ENCODE measurements at places on chromosomes 3 and 15.

- no peak for DNase-seq
Measured at GRCh38 chr3:170383567-170383966, 26.1 kb downstream of the SKIL start.

GRCh38 chr3:74041068-74041675, 416.4 kb upstream of the PDZRN3 start:
- no peak for DNase-seq

DNA sequence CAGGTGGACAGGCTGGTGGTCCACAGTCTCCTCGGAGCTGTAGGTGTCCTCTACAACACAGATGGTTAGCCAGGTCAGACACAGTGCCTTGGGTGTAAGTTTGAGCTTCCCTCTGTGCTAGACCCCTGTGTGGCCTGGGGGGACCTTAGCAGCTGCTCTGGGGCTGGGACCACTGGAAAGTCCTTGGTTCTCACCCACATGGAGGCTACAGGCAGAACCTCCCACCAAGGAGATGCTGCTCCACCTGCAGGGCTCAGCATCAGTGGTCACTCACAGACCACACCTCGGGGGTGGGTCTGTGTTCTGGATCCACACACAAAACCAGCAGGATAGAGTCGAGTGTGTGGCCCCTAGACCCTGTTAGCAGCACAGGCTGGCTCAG, 8.4 kb downstream of the RASL12 start:
- no peak for DNase-seq

- DNase-seq: no peak
Measured at GRCh38 chr3:55402886-55403609, 84.1 kb downstream of the WNT5A start.

GRCh38 chr3:150307311-150308036, 100.6 kb upstream of the TSC22D2 start:
- DNase-seq: no peak

DNA sequence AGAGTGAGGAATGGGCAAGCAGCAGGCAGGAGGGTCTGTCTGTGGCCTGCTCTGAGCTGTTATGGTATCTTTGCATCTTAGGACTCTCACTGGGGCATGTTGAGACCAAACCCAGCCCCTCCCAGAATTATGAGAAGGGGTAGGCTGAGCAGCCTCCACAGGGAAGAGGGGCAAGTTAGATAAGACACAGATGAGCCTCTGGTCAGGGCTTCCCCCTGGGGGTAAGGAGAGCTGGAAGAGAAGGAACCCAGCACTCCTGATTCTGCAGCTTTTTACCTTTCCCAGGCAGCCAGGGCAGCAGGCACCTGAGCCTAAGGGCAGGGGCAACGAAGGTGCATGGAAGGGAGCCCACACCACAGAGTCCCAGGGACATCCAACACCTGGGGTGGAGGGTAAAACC, 19.3 kb downstream of the DUOX1 start:
- no peak for DNase-seq

DNA sequence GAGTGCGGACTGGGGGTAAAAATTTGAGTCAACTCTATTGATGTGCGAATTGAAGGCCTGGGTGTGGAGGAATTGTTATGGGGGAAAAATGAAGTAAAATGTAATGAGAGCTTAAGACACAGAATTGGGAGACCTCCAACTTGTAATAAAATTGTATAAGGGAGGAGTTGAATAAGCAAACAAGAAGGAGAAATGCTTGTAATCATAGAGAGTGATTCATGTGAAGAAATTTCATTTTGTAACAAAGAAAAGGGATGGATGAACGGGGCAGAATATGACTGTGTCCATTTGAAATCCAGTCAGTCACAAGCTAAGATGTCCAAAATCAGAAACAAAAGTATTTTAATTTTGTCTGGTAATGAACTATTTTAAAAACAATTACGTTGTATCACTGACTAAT, 552.3 kb downstream of the NAALADL2 start:
- no peak for DNase-seq

GRCh38 chr15:40229956-40230355, 8.9 kb upstream of the PAK6 start:
- DNase-seq: no peak

GRCh38 chr3:34957677-34958076, 681.6 kb upstream of the ARPP21 start:
- no peak for DNase-seq

GRCh38 chr15:64070965-64071851, 22.4 kb downstream of the CIAO2A start:
- DNase-seq: no peak

DNA sequence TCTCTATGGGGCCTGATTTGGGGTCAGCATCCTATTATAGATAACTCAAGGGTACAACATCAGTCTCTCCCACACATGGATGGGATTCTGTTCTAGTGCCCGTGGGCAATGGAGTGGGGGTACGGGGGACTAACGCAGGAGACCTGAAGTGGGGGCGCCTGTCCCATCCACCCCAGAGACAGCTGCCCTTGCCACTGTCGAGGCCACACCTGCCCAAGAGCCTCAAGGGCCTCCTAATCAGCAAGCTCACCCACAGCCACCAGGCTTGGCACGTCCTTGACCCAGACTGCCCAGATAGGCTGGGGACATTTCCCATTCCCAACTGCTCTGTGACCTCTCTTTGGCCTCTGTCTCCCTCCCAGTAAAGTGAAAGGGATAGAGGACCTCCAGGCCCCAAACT, 8.5 kb upstream of the ISLR2 start:
- no peak for DNase-seq

DNA sequence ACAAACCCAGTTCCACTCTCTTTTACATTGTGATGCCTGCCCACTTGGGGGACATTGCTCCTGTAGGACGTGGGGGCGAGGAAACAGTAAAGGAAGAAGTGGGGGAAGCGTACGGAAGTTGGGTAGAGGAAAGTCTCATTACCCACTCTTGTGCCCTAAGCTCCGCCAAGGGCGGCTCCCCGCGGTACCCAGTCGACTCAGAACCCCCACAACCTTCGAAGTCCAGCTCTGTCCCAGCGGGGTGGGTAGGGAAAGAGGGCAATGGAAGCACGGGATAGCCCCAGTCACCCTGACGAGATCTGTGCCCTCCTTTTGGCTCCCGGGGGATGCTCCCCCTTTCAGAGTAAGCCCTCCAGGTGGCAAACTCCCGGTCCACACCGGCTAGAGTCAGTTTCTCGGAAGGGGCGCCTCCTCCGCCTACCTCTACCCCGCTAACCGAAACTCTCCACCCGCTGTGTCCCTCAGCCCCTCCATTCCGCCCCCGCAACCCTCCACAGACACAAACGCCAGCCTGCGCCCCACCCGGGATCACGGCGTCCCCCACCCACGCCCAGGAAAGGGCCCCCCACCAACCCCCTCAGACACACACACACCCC, 527 bp downstream of the CSNK1G1 start:
- peak; percentile 36 for DNase-seq

DNA sequence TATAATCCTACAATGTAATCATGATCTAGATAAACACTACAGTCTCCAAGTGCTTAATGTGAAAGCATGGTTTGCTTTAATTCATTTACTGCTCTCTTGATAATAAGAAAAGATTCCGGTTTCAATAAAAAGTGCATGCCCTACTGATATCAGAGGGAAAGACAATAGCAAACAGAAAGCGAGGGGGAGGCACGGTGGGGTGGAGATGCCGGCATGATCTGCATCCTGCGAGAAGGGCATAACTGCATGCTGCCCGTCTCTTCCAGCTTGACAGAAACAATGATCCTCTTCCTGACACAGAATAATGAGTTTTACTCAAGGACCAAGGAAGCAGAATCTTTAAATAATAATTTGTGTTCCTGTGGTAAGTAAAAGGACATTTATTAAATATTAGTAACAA, 51.7 kb downstream of the GOLIM4 start:
- DNase-seq: no peak

GRCh38 chr3:150531775-150532174, 14.5 kb downstream of the SERP1 start:
- DNase-seq: no peak

DNA sequence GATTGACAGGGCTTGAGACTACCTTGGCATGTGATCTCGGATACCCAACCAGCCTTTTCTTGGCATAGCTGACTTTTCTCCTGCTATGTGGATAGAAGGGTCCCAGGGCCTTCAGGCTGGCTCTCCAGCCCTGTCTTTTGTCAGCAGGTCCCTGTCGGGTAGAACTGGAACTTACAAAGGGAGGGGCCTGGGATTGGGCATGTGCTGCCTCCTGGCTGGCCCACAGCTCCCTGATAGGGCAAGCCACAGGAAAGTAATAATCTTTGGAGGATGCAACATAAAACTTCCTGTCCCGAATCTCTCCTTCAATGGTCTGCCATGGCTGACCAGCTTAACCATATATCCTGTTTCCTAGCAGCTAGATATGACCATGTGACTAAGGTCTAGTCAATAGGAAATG, 89.1 kb downstream of the ABHD5 start:
- DNase-seq: no peak

DNA sequence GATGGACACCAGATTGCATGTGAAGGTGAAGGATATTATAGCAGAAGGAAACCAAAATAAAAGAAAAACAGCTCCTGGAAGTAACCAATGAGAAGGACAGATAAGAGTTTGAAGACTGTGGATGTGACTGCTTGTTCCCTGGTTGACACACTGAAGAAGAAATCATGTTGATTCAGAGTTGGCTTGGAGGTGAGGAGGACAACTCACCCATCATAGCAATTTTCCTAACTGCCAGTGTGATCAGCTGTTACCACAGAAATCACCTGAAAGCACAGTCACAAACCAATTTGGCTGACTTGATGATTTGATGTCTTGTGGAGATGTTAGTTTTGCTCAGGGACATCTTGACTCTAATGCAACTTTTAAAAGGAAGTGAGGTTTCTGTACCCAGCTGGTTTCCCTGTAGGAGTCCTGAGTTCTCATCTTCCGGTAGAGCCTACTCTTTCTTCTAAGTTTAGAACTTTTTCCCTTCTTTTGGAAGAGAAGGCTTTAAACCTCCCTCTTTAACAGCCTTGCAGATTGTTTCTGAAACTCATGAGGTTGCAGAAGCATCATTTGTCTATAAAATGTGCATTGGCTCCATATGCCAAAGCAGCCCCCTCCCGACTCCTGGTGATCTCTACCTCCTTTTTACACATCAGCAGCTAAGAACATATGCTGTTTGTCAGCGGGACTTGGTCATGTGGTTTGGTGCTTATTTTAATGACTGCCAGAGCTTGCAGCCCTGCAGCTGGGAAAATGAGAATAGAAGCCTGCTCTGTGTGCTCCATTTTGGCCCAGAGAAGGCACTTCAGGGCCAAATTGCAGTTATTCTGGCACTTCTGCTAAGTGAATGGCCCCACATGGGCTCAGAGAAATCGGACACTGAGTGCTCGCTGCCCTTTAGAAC, 10.3 kb downstream of the ATG7 start:
- DNase-seq: peak; percentile 28

- peak; percentile 46 for DNase-seq
Measured at GRCh38 chr15:41501191-41501917, 7.7 kb downstream of the ITPKA start.

- DNase-seq: no peak
Measured at GRCh38 chr3:101084404-101084803, 91.2 kb upstream of the ABI3BP start.

DNA sequence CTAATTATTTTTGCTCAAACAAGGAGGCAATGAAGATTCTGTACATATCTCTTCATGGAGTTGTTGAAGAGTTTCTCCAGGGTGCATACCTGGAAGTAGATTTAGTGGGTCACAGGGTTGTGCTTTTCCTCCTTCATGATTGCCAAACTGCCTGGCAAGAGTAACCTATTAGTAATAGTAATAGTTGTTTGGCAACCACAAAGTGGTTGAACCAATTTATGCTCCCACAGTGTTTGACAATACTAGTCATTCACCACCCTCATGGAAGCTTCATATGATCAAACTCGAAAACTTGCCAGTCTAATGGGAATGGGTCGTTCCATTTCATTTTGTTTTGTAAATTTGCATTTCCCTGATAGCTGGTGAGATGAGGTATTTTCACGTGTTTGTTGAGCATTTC, 57.8 kb downstream of the TLE3 start:
- DNase-seq: peak; percentile 3

GRCh38 chr15:79933231-79933630, 36.4 kb upstream of the MTHFS start:
- no peak for DNase-seq

DNA sequence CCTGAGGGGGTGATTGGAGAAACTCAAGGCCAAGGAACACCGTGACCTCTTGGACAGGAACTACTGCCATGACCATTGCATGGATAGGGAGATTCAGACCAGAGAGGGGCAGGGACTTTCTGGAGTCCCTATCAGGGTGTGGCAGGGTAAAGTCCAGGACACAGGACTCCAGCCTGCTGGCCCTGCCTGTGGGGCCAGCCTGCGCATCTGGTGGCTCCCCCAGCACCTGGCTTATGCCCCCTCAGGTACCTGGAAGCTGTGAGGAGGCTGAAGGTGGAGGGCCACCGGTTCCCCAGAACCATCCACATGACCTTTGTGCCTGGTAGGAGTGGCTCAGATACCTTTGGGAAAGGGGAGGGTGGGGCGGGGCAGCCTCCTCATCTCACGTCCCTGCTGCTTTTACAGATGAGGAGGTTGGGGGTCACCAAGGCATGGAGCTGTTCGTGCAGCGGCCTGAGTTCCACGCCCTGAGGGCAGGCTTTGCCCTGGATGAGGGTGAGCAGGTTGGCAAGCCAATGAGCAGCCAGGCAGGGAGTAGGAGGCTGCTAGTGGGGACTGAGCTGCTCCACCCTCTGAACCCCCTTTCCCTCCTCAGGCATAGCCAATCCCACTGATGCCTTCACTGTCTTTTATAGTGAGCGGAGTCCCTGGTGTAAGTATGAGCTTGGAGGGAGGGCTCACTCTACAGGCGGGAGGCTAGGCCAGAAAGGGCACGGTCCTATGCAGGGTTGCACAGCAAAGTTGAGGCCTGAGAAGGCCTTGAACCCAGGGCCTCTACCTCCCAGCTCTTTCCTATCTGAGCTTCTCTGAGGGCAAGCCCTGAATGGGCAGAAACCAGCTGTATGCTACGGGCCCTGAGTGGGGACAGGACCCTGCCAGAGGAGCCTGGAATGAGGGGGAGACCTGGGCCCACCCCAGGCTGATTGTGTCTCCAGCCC, 2.9 kb downstream of the ACY1 start:
- no peak for DNase-seq

GRCh38 chr15:52256366-52256765, 39.2 kb downstream of the MYO5C start:
- peak; percentile 84 for DNase-seq

GRCh38 chr3:108065096-108065495, 25.7 kb downstream of the CD47 start:
- DNase-seq: no peak

GRCh38 chr15:92797168-92798052, 102.7 kb upstream of the CHD2 start:
- peak; percentile 79 for DNase-seq

DNA sequence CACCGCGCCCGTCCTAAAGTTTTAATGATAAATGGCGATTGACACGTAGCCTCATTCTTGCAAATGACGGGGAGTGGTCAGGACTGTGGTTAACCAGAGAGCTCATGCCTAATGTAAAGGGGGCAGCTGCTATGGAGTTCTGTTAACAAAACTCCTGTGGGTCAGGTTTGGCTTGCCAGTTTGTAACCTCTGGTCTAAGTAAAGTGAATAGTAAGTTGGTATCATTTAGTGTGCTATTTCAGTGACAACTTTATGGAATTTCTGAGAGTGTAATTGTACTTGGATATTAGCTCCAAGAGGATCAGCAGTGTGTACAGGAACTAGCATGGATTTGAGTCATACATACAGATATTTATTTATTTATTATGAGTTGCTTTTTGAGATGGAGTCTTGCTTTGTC, 87.9 kb downstream of the RGMA start:
- no peak for DNase-seq

- no peak for DNase-seq
Measured at GRCh38 chr3:72004749-72005292, 219.9 kb upstream of the PROK2 start.

GRCh38 chr3:181009225-181009624, 19.7 kb upstream of the DNAJC19 start:
- DNase-seq: peak; percentile 31

- DNase-seq: no peak
Measured at GRCh38 chr3:73786321-73786807, 161.6 kb upstream of the PDZRN3 start.
